ENCODE measurements at places on chromosomes 11 and 22.

- DNase-seq, result no peak
Observed at GRCh38 chr11:12206529-12206928, 96.1 kb downstream of the MICAL2 start.

GRCh38 chr22:18077639-18078328 is at the start of gene PEX26:
Gene PEX26, plus strand, starts transcription at chr22:18077990. Its CDS starts 387 bp downstream, at chr22:18078377.
- peak; percentile 95 for DNase-seq

GRCh38 chr11:67371189-67371910 is 2.0 kb downstream of the CLCF1 start:
- no peak for DNase-seq

GRCh38 chr22:32494971-32495370 is 20.4 kb downstream of the FBXO7 start:
- no peak for DNase-seq

GRCh38 chr22:22720724-22721261 is 76.4 kb downstream of the GGTLC2 start:
- no peak for DNase-seq

GRCh38 chr11:30457087-30457486 is 129.1 kb downstream of the MPPED2 start:
- no peak for DNase-seq

GRCh38 chr11:2989551-2989950 is 2.6 kb downstream of the NAP1L4 start:
- DNase-seq, result no peak

GRCh38 chr11:120128392-120129119 is 9.4 kb downstream of the TRIM29 start:
- peak; percentile 83 for DNase-seq

- no peak for DNase-seq
Observed at GRCh38 chr11:131888230-131888855, 517.9 kb downstream of the NTM start.

DNA sequence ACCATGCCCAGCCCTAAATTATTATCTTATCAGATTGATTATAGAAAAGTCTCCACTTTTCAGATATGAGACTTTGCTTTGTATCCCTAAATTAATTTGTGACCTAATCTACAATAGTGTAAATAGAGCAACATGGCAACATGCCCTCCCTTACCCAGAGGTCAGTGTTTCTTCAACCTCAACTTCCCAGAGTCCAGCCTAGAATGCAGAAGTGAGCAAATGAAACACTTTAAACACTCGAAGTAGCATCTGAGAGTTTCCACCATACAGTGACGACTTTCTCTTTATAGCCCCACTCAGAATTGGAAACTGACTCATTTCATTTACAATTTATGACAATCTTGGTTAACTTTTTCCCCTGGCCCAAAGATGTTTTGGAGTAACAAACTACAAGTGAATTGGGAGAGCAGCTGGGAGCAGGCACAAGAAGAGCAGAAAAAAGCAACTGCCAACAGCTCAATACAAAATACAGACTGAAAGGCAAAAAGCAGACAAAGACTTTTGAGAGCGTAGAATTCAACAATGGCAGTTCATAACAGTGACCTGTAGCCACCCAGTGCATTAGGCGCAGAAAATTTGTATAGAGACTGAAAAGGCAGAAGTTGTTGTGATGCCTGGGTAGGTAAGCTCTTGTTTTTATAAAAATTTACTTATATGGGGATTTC is 10.1 kb upstream of the BLID start:
- DNase-seq, result no peak

DNA sequence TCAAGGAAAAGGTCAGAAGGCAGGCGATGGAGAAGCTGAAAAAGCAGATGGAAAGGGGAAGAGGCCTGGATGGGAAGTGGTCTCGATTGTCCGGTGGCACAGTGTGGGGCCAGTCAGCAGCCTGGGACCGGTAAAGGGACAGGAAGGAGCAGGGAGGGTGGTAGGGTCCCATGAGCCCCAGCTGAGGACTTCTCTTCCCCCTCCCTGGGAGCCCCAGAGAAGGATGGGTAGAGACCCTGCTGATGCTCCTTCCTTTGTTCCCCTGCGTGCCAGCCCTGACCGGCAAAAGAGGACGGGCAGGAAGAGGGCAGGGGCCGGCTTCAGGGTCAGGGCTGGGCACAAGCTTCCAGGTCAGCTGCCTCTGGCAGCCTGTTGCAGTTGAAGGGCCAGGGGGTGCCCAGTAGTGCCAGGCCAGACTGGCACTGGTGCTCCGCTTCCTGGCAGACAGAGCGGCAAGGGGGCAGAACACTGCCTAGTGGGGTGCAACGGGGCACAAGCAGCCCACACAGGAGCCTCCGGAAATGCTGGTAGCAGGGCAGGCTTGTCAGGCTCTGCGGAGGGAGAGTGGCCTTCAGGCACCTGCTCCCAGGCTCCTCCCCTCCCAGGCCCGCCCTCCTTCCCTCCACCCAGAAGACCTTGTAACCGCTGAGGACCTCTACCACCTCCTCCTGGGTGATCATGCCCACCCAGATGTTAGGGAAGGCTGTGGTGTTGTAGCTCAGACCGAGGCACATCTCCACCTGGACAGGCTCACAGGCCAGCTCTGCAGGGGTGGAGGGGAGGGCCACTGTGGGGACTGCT is 739 bp upstream of the C1QTNF5 start:
- DNase-seq, result no peak

DNA sequence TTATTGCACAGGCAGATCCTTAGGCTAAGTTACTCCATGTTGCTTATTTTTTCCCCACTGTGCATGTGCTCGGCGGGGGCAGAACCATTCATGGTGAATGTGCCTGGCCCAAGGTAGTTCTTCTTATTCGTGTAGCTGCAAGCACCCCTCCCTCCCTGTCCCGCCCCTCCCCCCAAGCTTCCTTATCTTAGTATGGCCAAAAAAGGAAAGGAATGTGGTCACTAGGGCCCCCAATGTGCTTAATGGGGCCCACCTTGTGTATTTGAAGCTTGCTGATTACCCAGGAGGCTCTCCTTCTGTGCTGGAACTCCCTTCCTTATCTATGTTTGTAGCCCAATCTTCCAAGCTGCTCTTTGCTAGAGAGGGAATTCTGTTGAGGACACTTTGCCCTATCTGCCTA is 1259.7 kb upstream of the RAG2 start:
- no peak for DNase-seq

DNA sequence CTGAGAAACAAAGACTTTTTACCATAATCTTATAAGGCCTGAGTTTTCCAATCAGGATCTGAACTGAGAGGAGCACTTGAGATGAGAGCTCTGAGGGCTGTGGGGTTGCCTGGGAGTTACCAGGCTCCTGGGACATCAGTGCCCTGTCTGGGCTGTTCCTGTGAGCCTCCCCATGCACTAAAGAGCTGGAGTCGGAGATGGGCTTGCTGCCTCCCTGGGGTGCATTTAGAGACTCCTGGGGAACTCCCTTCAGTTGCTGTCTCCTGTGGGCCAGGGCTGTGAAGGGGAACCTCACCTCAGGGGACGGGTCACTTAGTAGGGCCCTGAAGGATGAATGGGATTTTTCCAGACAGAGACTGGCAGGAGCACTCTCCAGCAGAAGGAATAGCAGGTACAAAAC is 33.3 kb downstream of the KCNC1 start:
- no peak for DNase-seq

All from LoVo (cell line).